ENCODE measurements at places on chromosomes 1 and 21.

- no peak for DNase-seq
Observed at GRCh38 chr1:2596530-2597333, 10.2 kb downstream of the PRXL2B start.

DNA sequence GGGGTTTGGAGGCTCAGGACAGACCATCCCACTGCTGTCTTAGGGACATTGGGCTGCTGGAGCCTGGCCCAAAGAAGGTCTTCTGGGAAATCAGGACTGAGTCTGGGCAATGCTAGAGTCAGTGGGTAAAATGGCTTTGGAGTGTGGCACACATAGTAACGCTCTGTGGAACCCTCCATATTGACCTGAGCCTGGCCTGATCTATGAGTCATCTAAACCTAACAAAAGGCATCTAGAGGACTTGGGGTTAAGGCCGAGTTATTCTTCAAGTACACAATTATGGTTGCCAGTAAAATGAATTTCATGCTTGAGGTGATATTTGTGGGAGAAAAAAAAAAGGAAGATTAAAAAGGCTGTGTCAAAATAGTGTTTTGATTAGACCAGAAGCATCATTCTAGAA lies 77.7 kb downstream of the ST6GALNAC5 start:
- no peak for DNase-seq

GRCh38 chr1:167431909-167432650 lies 86.2 kb downstream of the CD247 start:
- DNase-seq = no peak

- DNase-seq = no peak
Observed at GRCh38 chr1:109826446-109826845, 62.7 kb upstream of the EPS8L3 start.

- no peak for DNase-seq
Observed at GRCh38 chr1:28087614-28088167, 719 bp downstream of the EYA3 start.

- no peak for DNase-seq
Observed at GRCh38 chr1:48691429-48692001, 85.2 kb downstream of the BEND5 start.

DNA sequence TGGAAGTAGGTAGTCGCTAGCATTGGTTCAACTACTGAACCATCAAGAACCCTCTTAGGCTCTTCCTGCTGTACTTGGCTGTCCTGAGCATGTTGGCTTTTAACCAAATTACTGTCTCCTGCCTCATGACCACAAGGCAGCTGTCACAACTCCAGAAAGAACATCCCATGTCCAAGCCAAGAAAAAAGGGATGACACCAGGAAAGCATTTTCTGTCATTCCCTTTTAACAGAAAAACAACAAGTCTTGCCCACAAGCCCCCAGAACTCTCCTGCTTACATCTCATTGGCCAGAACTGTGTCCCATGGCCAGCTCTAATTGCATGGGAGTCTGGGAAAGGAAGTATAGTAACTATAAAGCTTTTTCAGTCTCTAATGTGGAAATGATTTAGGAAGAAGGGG lies 2.4 kb upstream of the RNU5D-1 start:
- no peak for DNase-seq

DNA sequence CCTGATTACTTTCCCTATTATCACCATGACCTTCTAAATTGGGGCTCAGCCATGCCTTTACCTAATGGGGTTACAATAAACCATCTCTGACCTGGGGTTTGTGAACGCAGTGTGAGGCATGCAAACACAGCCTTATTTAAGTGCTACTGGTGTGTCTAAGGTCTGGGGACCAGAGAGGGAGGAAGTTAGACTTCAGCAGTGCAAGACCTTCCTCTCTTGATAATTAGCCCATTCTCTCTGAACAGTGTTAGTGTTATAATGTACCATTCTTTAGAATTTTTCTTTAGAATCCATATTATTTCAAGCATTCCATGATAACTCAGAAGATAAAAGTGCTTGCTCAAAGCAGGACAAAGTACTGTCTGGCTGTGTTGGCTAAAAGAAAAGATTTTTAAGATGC lies 10.5 kb upstream of the LRRC8D start:
- DNase-seq = no peak

DNA sequence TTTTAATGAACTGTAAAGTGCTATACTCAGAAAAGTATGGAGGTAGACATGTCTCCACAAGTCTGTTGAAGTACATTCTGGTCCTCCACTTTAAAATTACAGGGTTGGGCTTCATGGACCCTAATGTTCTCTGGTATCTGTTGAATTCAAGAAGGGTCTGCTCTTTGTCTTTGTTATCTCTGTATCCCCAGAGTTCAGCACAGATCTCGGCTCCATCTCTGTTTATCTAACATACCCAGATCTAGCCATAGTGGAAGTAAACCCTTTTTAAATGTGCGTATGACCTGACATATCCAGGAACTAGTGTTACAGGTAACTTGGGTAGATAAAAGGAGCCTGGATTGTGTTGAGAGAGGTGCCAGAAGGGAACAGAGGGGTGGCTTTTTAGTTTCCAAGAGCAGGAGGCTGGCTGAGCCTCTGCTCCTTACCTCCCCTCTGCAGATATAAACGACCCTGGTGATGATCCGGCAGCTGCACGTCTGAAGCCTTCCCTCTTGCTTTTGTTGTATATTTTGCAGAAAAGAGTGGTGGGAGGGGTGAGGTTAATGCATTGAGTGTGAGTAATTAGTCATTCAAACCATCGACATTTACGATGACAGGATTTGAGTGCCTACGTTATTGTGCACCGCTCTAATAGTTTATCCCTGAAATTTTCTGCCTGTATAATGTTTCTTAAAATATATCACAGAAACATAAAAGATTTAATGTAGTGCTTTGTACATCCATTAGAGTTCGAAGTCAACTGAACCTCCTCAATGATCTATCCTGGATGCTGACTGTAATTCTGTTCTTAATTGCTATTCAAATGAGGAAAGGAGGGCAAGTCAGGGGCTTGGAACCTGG lies 30.8 kb downstream of the ELAVL4 start:
- no peak for DNase-seq

GRCh38 chr1:78536427-78536826 lies 45.7 kb downstream of the PTGFR start:
- DNase-seq = no peak

GRCh38 chr1:39272027-39272797 lies 67.7 kb downstream of the MACF1 start:
- no peak for DNase-seq

- DNase-seq = no peak
Observed at GRCh38 chr1:240116831-240117769, 25.4 kb downstream of the FMN2 start.

GRCh38 chr1:91346824-91347223 lies 57.8 kb downstream of the HFM1 start:
- DNase-seq = no peak

DNA sequence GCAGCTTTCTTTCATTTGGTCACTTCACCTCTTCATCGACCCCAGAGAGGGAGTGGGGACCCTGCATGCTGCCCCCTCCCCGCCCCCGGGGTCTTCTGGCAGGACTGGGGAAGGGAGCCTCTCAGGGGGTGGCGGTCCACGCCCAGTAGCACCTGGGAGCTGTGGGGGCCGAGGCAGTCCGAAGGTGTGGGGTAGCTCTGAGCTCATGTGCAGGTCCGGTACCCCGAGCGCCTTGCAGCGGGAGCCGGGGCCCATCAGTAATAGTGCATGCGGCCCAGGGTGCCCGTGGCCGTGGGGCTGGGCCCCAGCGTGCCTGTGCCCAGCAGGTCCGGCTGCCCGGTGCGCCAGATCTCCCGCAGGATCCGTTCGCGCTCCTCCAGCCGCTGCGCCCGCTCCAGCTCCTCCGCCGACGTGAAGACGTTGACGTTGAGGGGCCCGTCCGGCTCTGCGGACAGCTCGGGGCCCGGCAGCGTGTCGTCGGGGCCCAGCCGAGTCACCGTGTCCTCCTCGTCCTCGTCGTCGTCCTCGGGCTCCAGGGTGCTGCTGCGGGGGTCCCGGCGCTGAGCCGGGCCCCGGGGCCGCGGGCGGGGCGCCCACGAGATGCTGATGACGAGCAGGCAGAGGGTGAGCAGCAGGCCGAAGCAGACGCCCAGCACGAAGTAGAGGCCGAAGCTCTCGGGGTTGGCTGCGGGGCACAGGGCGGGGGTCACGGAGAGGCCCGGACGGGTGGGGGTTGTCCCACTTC lies 1.2 kb downstream of the EVA1B start:
- no peak for DNase-seq

GRCh38 chr1:187911820-187912219 lies 1083.1 kb downstream of the PLA2G4A start:
- DNase-seq = no peak

GRCh38 chr1:94772230-94772641 lies 47.9 kb upstream of the SLC44A3 start:
- DNase-seq = no peak

DNA sequence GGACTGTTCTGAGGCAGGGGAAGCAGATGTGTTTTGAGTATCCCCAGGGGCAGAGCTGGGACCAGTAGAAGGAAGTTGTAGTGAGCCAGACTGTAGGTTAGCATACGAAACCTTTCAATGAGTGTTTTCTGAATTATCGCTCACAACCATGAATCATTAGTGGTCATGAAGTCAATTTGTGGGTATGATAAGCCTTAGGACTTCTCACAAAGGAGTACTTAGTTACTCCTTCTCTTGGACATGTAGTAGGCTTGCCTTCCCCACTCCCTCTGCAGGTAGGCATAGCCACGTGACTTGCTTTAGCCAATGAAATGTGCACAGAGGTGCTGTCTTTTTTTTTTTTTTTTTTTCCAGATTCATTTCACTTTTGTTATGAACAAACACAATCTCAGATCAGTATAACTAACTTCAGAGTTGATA lies 23.9 kb upstream of the FAAH start:
- DNase-seq = no peak

GRCh38 chr1:209266590-209267205 lies 316.8 kb upstream of the CAMK1G start:
- no peak for DNase-seq

GRCh38 chr1:30750731-30751291 lies 6.8 kb downstream of the LAPTM5 start:
- no peak for DNase-seq

- no peak for DNase-seq
Observed at GRCh38 chr1:88998716-88999115, 6.3 kb upstream of the KYAT3 start.

DNA sequence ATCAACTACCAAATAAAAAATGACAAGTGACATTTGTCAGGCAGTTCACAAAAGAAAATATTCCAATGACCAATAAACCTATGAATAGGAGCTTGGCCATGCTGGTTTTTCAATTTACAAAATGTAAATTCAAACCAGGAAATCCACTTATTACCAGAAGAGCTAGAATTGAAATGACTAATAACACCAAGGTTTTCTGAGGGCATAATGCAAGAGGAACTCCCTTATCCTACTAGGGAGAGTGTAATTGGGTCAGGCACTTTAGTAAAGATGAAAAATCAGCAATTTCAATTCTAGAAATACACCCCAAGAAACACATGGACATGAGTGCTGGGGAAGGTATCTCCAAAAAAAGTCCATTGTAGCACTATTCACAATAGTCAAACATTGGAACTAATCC lies 16.7 kb upstream of the TIAM1 start:
- no peak for DNase-seq

DNA sequence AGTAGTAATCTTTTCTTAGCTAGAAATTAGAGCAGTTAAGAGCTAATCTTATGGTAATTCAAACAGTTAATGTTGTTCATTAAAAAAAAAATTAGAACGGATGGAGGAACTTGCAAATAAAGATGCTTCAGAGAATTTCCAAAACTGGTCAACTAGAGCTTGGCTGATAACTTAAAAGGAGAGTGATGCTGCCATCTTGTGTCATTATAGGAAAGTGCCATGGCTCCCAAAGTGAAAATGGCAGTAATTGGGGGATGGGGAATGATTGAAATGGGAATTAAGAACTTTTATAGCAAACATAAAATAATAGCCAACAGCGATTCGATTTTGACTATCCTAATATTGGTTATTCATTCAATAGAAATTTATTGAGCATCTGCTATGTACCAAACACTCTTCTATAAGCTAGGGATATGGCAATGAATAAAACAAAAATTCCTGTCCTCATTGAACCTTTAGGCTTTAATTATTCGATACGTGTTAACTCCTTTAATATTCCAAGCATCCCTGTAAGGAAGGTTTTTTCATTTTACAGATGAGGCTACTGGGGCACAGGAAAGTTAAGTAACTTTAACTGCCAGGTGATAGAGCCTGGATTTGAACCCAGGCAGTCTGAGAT lies 5.7 kb upstream of the PLPP3 start:
- no peak for DNase-seq

- no peak for DNase-seq
Observed at GRCh38 chr1:245654460-245655050, 499.8 kb downstream of the KIF26B start.

DNA sequence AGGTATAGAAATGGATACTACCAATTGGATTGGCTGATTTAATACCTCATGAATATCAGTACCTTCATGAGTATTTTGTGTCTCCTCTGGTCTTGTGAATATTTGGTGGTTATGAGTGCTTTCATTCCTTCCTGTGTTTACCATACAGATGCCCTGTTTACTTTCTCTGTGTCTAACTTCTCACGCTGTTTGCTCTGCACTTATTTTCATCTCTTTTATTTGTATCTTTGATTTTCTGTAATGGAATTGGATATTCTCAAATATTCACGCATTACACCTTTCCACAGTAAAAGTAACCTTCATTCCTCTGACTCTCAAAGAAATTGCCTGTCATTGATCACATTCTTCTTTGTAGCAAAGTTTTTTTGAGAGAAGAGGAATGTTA lies 16.8 kb downstream of the CNST start:
- no peak for DNase-seq

GRCh38 chr1:100360790-100361510 lies 8.6 kb downstream of the CDC14A start:
- DNase-seq = no peak

DNA sequence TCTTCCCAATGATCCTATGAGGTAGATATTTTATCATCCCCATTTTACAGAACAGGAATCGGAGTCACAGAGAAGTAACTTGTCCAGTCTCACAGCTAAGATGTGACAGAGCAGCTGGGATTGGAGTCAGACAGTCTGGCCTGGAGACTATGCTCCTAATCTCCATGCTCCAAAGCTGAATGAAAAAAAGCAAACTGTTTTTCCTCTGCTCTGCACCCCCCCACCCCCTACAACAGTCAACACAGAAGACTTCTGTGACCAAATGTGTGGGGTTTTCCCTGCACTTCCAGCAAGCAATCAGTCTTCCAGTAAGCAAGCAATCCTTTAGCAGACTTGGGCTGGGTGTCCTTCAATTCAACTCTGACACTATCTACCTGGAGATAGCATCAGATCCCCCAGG lies 33.2 kb downstream of the KIRREL1 start:
- DNase-seq = no peak

- DNase-seq = no peak
Observed at GRCh38 chr21:33217138-33217520, 12.6 kb upstream of the IFNAR2 start.

GRCh38 chr1:47708019-47708535 lies 270.2 kb downstream of the FOXD2 start:
- DNase-seq = no peak

- DNase-seq = no peak
Observed at GRCh38 chr1:65449214-65449823, 28.9 kb downstream of the LEPR start.

- no peak for DNase-seq
Observed at GRCh38 chr21:21864321-21864840, 866.2 kb downstream of the NCAM2 start.

- no peak for DNase-seq
Observed at GRCh38 chr1:7940034-7940433, 605 bp downstream of the TNFRSF9 start.

Measured in activated naive CD4-positive, alpha-beta T cell treated with anti-CD3 and anti-CD28 coated beads, Interleukin-2, amount 50 U/mL, for 16 hours (primary cell).